ENCODE measurements at places on chromosomes 1 and 21. TPM values are rescaled to one million over a fixed set of nuclear protein-coding genes. Genes with fewer than 3 reads are reported as not detected.
A peak's percentile ranks its signal among the peaks of the same experiment; 100 is the strongest.

- DNase-seq, result no peak
These were observed 9.3 kb downstream of the C1QB start for GRCh38 chr1:22662318-22662717.

DNA sequence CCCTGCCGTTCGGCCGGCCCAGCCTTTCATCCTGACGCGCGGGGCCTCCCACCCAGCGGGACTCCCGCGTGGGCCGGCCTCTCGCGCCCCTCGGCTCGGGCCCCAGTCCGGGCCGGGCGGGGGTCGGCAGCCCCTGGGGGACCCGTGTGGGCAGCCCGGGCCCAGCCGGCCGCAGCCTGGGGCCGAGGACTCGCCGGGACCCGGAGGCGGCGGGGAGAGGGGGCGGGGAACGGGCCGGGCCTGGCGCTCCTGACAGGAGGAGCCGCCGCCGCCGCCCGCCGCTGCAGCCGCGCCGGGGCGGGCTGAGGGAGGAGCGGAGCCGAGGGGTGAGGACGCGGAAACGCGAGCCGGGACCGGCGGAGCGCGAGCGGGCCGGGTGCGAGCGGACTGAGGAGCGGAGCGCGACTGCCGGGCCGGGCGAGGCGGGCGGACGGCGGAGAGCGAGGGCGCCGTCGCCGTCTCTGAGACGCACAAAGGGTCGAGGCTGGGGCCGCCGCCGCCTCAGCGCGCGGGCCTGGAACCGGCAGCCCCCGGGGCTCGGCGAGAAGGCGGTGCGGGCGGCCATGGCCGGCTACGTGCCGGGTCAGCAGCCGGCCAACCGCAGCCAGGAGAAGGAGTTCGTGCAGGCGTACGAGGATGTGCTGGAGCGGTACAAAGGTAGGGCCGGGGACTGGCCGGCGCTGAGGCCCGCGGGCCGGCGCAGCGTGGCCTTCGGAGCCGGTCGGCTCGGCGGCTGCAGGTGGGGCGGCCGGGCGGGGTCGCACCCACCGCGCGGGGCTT, 79.1 kb downstream of the NDUFS5 start:
- peak; percentile 56 for DNase-seq

DNA sequence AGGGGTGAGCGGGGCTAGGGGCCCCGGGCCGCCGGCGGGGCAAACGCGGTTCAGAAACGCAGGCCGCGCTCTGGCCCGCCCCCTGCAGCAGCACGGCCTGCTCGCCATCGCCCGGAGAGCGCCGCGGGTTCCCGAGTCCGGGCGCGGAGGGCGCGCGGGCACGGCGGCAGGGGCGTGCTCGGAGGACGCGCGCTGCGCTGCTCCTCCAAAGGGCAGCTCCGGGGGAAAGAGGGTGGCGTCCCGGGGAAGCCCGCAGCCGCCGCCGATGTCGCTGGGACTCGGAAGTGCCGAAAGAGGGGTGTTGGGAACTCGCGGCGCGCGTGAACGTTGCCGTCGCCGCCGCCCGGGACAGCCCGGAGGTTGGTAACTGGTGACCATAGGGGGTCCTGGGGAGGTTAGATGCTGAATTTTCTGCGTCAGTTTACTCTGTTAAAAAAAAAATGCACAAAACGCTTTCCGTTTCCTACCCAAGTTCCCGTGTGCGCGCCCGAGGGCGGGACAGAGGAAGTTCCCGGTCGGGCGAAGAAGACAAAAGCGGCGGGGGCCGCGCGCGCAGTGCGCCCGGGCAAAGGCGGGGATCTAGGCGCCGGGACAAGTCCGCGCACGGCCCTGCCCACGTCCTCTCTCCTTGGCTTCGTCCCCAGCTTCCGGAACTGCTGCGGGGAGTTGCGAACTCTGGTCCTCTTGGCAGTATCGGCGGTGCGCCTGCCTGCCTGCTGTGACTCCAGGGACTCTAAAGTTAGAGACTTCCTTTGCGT, at the start of gene HHAT:
Gene HHAT, plus strand, starts transcription at position 157 of the 758 bp plus-strand sequence. CDS start 20,074 bp downstream, outside the sequence.
- DNase-seq, result peak; percentile 75

DNA sequence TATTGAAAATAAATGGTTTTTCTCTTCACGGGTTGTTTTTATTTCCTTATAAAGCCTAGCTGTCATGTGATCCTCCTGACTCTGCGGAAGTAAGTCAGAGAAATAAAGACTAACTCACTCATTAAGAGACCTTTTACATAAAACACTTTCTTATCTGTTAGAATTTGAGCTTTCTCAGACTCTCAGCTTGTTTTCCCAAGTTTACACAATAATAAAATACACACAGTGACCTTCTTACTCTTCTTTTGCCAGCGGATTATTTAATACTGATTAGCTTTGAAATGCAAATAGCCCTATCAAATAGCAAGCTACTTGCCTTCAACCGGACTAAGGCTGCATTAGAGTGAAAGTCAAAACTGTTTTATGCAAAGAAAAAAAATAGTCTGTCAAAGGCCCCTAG, 45.5 kb upstream of the CXADR start:
- DNase-seq, result no peak

GRCh38 chr1:158577561-158577960, 2.1 kb downstream of the OR10X1 start:
- no peak for DNase-seq

DNA sequence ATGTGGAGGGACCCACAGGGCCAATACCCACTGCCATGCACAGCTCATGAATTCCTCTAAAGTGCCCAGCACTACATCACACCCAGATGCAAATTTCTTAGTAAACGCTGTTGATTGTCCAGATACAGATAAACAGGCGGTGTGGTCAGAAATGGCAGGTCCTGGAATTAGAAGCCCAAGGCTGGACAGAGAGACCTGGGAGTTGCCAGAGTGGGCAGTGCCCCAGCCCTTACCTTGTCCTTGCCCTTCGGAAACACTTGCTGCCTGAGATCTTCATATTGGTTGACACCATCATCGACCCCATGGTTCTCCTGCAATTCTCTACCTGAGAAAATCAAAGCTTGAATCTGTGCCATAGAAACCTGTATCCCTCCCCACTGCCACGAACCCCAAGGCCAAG, 149.3 kb upstream of the ETV3 start:
- no peak for DNase-seq

DNA sequence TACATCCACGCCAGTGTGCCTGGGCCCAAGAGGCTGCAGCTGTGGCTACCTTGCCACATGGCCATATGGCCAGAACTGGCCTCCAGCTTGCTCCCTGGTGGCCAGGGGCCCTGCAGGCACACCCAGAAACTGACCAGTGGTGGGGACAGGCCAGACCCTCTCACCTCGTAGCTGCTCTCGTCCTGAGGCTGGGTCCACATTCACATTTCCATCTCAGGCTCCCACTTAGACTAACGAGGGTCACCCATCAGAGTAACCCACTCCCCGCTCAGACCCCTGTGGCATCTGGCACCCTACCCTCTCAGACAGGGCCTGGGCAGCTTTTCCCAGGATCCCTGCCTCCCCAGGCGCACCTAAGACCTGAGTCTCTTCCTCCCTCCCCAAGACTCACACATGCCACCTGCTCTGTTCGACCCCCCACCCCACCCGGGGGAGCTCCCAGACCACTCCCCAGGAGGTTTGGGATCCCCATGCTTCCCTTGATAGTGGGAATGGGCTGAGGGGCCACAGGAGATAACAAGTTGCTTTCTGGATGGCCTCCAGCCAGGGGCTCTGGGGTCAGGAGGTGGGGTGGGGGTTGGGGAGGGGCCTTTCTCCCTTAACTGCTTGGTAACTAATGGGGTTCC, 21.3 kb upstream of the RNU1-4 start:
- DNase-seq, result no peak

DNA sequence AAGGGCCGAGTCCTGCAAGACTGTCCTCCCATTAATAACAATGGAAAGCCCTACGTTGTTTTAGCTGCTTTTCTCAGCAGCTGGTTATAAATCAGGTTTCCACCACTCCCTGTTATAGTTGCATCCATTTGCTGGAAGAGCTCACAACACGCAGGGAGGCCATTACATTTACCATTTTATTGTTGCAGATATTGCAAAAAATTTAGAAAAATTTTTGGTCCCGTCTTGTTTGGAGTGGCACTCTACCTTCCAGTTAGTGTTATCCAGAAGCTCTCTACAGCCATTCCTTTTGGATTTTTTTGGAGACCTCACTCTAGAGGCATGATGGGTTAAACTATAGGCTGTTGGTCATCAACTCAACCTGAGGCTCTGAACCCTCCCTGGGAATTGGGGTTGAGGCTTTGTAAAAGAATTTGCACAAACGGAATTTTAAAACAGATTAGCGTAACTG, 1532.1 kb upstream of the TPTE start:
- DNase-seq, result no peak

IFI44L gene
- 22.5 TPM for total RNA-seq

SV2A gene
- total RNA-seq, result 9.1 TPM

Data from activated CD8-positive, alpha-beta T cell treated with anti-CD3 and anti-CD28 coated beads for 36 hours (primary cell).